Astrocyte (in vitro differentiated cells and primary cell): ENCODE measurements at places on chromosomes 3 and 15. TPM values are rescaled to one million over a fixed set of nuclear protein-coding genes. Genes with fewer than 3 reads are reported as not detected.

IQCF5 gene
- total RNA-seq: not detected in 2 replicates

ISLR gene
- 1.6 and 3.6 TPM in 2 replicates for total RNA-seq

DNA sequence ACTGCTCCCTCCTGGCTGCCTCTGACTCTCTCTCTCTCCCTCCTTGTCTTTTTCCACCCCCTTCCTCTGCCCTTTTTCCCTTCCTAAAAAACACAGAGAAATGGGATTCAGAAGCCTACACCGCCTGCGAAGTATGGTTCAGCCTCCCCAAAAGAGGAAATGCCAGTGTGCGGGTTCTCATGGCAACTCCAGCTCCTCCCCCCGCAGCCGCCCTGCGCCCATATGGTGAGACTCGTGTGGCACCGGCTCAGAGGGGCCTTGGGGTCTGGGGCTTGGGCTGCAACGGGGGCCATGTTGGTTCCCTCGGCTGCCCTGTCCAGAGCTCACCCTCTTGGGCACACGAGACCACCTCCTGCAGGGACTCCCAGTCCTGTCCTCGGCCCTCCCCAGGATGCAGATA lies 23.6 kb upstream of the LINGO1 start:
- peaks cover 29% of the 10 kb centered on the region for H3K27me3 ChIP-seq
- H3K4me1 ChIP-seq: no peaks in the 10 kb centered on the region
- DNase-seq: no peak
- no peak overlapping the region for H3K27ac ChIP-seq
- no peaks in the 10 kb centered on the region for H3K36me3 ChIP-seq

DNA sequence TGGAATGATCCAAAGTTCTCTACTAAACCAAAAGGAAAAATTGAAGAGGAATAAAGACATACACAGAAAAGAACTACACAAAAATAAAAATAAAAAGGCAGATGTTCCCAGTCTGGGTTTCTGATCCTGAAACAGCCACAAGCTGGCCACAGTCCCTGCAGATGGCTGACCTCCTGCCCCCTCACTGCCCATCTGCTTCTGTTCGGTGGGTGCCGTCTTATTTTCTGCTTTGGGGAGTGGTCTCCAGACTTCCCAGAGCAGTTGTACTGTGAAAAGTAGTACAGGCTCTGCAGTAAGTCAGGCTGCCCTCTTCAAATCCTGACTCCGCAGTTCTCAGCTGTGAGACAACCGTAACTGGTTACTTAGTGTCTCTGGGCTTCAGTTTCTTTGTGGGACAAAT lies 94.5 kb downstream of the ARNT2 start:
- no peaks in the 10 kb centered on the region for H3K27me3 ChIP-seq
- no peaks in the 10 kb centered on the region for H3K36me3 ChIP-seq
- H3K4me1 ChIP-seq: peaks cover 17% of the 10 kb centered on the region
- DNase-seq: no peak
- no peak overlapping the region for H3K4me3 ChIP-seq
- no peak overlapping the region for H3K27ac ChIP-seq

DNA sequence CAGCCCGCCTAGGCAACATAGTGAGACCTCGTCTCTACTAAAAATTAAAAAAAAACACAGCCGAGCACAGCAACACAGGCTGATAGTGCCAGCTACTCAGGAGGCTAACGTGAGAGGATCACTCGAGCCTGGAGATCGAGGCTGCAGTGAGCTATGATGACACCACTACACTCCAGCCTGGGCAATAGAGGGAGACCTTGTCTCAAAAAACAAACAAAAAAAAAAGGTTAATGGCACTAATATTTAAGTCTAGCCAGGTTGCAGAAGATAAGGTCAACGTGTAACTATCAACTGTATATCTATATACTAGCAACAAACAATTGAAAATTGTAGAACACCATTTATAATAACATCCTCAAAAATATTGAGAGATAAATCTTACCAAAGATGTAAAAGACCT lies 75.1 kb downstream of the MYO9A start:
- DNase-seq: no peak
- H3K4me1 ChIP-seq: no peaks in the 10 kb centered on the region
- H3K4me3 ChIP-seq: no peak overlapping the region
- no peak overlapping the region for H3K27ac ChIP-seq

DNA sequence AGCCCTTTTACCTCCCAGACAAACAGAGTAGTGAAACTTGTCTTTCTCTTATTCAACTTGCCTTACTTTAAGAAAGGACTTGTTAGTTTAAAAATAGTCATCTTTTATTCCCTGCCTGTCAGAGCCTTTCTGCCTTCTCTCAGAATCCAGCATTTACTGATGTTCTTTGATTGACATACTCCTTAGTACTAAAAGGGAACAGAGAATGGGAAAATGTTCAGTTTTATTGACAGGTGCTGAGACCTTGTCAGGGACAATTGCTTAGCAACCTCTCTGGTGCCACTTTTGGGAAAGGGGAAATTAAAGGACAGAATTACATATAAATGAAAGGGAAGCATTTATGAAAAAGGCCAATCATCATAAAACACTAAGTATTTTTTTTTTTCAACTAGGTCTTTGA lies 378.3 kb downstream of the PDCD6IP start:
- H3K4me3 ChIP-seq: no peak overlapping the region
- no peak for DNase-seq
- no peaks in the 10 kb centered on the region for H3K36me3 ChIP-seq
- no peak overlapping the region for H3K27ac ChIP-seq
- no peaks in the 10 kb centered on the region for H3K4me1 ChIP-seq
- H3K27me3 ChIP-seq: no peaks in the 10 kb centered on the region

- H3K36me3 ChIP-seq: no peaks in the 10 kb centered on the region
- H3K4me1 ChIP-seq: no peaks in the 10 kb centered on the region
- no peak overlapping the region for H3K27ac ChIP-seq
- no peak overlapping the region for H3K4me3 ChIP-seq
Observed at GRCh38 chr3:46078712-46079400, 51.6 kb upstream of the XCR1 start.

GRCh38 chr15:74889390-74889882 lies 406 bp upstream of the MPI start:
- peak; percentile 42 for DNase-seq
- no peaks in the 10 kb centered on the region for H3K27me3 ChIP-seq
- H3K27ac ChIP-seq: peak overlapping the region; percentile 65
- H3K4me1 ChIP-seq: peaks cover 23% of the 10 kb centered on the region
- peak overlapping the region; percentile 85 for H3K4me3 ChIP-seq
